ENCODE measurements at places on chromosomes 2 and 18. TPM values are rescaled to one million over a fixed set of nuclear protein-coding genes. Genes with fewer than 3 reads are reported as not detected.

ASB18 gene
- not detected for polyA plus RNA-seq

GALNT13 gene
- polyA plus RNA-seq, result not detected

EIPR1 gene
- 34.6 TPM for polyA plus RNA-seq

GTF2A1L gene
- 0.26 TPM for polyA plus RNA-seq

STK16 gene
- polyA plus RNA-seq, result 35.7 TPM

HOXD13 gene
- not detected for polyA plus RNA-seq

Data from fibroblast of lung (primary cell).